ENCODE measurements at places on chromosomes 3 and 15.

GRCh38 chr15:34182942-34183341 lies 27.0 kb downstream of the KATNBL1 start:
- no peak for DNase-seq

DNA sequence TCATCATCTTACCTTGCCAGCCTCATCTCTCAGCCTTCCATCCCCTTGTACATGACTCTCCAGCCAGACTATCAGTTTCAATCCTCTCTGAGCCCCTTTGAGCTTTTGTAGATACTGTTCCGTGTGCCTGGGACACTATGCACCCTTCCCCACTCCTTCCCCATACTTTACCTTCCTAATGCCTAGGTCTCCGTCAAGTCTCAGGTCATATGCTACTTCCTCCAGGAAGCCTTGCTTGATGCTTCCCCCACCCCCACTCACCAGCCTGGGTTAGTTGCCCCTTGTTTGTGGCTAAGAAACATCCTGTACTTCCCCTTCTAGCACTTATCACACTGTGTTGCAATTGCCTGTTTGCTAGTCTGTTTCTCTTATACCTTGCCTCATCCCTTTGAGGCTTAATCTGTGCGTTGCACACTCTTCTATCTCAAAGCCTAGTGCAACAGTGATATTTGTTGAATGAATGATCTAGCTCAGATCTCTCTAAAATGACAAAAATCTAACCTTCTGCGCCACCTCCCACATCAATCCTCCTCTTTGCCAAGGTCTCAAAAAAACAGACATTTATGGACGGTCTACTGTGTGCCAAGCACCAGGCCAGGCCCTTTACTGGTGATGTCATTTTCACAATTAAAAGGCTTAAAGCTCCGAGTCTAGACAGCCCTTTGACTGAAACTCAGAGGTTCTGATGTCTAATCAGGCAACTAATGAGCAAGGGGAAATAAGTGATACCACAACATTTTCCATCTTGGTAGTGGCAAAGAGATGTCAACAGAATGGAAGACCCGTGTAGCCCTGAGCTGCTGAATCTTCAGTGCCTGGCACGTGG lies 6.5 kb upstream of the USP3 start:
- no peak for DNase-seq

DNA sequence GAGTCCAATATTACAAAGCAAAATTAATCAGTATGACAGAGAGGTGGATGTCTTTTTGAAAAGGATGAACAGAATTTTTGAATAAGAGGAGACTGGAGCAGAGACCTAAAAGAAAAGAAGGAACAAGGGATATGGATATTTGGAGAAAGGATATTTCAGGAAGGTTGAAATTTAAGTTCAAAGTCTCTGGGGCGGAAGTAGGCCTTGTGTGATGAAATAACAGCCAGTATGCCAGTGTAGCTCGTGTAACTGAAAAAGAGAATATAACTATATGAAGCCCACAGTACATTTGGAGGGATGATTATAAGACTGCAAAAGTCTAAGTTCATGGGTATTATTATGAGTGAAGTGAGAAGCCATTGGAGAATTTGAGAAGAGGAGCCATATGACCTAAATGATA lies 766.7 kb downstream of the GBE1 start:
- DNase-seq = no peak

GRCh38 chr3:133246773-133247172 lies 153.1 kb upstream of the BFSP2 start:
- DNase-seq = no peak

DNA sequence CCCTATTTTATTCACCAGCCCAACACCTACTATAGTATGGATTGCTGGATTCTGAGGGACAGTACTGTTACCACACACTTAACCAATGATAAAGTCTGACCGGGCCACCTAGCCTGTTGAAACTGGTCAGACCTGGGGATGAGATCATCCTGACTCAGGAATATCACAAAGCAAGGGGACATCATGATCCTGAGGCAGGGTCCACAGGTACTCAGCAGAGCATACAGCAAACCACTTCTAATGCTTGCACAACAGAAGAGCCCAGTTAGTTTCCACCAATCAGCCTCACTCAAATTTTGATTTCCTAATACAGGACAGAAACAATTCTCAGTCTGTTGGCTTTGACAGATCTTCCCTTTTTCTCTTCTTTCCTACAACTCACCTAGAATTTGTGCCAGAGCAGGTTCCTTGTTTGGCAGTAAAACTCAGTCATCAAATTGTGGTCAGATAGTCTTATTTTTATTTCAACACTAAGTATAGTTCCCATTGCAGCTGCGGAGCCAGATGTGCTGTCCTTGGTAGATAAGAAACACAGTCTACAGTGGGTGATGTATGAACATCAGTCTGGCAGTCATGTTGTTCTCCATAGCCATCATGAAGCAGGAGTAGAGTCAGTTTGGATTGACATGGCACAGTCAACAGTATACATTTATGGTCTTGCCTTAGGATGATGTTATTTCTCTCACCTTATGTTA lies 90.1 kb upstream of the PRR23C start:
- no peak for DNase-seq

GRCh38 chr3:4759689-4760312 lies 219.4 kb upstream of the BHLHE40 start:
- no peak for DNase-seq

DNA sequence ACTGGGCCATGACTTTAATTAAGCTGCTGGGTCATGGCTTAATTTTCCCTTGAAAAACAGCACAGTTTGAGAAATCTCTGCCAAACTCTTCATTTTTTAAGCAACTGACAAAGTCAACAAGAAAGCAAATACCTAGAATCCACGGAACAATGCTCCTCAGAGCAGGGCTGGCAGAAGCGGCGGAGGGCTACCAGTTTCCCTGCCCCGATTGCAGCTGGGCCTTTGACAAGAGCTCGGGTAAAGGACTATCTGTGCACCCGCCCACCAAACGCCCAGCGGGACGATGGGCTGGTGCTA lies 1.2 kb downstream of the GOLIM4 start:
- no peak for DNase-seq

- DNase-seq = no peak
Measured at GRCh38 chr3:69540706-69541581, 155.1 kb upstream of the FRMD4B start.

DNA sequence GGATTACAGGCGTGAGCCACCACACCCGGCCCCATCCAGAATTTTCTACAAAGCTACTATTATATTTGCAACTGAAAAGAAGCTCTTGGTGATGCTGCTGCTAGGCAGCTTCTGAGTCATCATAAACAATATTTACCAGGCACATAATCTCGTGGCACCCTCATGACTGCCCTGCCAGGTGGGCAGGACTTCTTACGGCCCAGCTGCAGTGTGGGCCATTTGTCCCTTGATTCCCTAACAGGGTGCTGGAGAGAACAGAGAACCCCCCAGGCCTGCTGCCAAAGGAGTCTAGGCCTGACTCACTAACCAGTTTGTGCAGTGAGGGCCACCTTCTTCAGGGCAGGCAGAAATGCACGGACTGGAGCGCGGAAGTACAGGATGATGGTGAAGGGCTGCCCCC lies 4.9 kb downstream of the EPB42 start:
- no peak for DNase-seq

Measured in fibroblast of skin of right quadriceps (primary cell).